Activated T-helper 2 cell treated with anti-CD3 and anti-CD28 coated beads, Interferon-gamma antibody, Interleukin-2, Interleukin-4, amounts not matched to agents 10 μg/mL and 5 μg/mL and 100 μg/mL, durations not matched to agents 14 hours and 24 hours and 36 hours (primary cell): ENCODE measurements at places on chromosomes 16 and 17.

DNA sequence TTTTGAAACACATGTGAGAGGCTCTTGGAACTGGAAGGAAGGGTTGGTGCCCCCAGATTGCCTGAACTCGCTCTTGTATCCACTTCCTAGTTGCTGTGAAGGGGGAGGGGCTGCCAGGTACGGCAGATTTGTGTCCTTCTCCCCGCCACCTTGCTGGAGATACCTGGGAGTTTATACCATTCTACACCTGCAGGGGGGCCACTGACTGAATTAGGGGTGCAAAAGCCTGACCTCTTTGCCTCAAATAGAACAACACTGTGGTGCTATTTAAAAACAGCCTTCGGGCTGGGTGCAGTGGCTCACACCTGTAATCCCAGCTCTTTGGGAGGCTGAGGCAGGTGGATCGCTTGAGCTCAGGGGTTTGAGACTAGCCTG lies 35.1 kb upstream of the IL34 start:
- DNase-seq, result no peak

DNA sequence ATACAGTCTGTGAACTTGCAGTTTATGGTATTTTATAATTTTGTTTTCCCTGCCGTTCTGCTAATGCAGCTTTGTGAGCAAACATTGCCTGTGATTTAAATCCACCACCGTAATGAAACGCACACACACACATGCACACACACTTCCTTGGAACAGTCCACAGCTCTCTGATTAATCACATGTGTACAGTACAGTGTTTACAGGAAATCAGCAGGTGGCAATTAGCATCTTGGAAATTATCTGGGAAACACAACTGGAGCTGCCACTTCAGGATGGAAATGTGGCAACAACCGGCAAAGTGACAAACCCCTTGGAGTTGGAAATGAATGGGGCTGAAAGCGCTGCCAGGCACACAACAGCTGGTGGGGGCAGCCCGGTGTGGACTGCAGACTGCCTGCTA lies 12.9 kb upstream of the ZKSCAN2 start:
- DNase-seq, result no peak

GRCh38 chr17:58005031-58005727 lies 1.9 kb downstream of the SRSF1 start:
- DNase-seq, result no peak

DNA sequence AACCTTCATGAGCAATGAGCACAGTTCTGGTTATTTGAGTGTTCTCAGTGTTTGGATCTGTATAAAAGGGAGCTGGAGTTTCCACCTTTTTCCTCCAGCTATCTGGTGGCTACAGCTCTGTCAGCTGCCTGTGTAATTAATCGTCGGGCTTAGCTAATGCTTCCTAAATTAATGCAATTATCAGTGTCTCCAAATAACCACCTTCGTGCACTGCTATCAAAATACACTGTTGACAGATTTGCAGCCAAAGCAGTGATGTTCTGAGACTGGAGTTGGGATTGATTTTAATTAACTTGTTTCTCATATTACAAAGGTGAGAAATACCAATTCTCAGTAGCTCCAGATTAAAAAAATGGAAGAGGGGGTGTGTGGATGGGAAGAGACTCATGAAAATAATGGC lies 325.8 kb downstream of the CBLN1 start:
- no peak for DNase-seq
